ENCODE measurements at places on chromosomes 6 and 20.

GRCh38 chr6:91804981-91805380 is 1218.1 kb upstream of the MAP3K7 start:
- DNase-seq: no peak

- no peak for DNase-seq
Observed at GRCh38 chr6:166415833-166416347, 33.1 kb upstream of the MPC1 start.

DNA sequence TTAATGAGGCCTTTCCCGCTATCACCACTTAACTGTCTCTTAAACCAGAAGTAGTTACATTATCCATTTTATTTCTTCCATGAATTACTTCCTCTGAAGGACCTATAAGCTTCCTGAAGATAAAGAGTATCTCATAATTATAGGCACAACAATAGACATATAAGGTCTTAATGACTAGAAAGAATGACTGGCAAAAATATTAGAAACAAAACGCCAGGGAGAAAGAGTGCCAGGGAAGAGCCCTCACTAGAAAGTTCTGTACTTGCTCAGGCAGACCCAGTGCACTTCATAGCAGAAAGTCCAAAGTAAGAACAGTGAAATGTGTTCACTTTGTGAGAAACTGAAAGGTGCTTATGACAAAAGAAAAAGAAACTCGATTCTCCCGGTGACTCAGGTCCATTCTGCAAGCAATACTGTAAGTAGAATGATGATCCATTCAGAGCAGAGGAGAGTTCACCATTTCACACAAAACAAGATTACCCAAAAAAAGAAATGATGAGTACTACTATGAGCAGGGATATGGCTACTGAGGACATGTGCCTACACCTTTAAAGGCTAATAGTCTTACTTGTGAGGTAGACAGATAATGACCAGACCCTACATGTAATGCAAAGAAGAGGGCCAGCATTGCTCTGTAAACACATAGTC is 5.5 kb downstream of the ZNF334 start:
- DNase-seq: no peak

DNA sequence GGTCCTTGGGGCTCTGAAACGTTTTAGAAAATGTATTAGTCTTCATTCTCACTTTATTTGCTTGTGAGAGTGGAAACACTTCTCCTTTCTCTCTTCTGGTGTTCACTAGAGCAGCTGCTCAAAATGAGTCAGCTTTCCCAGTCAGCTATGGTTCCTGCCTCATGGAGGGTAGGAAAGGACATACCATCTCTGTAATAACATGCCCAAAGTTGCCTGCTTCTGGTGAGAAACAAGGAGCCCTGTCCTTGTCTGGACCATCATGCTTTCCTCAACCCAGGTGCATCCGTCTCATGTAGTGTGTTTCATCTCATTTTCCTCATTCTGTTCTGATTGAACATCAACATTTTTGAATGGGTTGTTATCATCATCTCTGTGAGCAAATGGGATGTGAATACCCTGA is 17.1 kb upstream of the TINAG start:
- no peak for DNase-seq

DNA sequence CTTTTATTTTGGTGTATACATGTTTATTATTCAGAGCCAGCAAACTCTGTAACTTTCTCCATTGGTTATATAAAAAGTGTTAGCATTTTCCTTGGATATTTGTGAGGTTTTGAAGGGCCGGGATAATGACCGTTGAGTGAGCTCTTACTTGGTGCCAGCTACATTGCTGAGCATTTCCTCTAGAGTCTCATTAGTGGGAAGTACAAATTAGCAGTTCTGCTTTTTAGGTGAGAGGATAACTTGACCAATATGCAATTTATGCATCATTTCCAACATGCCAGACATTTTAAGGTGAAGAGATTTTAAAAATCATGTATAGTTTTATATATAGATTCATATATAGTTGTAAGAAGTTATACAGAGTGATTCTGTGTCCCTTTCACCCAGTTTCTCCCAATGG is 84.3 kb downstream of the CARMIL1 start:
- DNase-seq: no peak

GRCh38 chr20:420166-420620 is 12.1 kb downstream of the RBCK1 start:
- DNase-seq: no peak

GRCh38 chr6:135147637-135148592 is 33.2 kb upstream of the MYB start:
- DNase-seq: no peak

DNA sequence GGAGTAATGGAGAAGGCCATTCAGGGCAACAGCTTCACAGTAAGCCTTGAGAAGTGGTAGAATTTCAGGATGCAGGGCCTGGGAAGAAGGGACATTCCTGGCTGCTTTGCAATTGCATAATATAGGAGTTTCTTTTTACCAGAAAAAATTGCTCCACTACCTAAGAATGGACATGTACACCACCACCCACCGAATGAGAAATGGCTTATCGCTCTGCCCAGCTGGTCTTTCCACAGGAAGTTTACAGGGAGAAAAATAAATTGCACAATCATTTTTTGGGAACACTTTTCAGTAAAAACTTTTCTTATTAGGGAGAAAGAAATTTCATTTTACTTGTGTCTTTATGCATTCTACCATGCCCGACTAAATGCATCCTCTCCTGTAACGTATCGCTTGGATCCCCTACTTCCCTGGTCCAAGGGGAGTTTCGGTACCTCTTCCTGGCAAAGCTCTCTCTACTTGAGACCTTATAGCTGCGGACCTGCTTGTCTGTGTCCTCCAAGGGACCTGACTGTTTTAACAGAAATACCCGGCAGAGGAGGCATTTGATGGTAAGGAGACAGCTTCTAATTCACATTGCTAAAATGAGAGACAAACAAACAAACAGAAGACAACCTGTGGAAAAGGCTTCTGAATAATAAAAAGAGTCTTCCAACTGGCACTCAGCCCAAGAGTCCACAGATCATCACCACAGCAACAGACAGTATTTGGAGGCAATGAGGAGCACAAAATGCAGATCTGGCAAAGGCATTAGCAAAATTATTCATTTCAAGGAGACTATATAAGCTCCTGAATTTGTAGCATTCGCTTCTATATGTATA is 54.2 kb downstream of the MAP3K5 start:
- no peak for DNase-seq

DNA sequence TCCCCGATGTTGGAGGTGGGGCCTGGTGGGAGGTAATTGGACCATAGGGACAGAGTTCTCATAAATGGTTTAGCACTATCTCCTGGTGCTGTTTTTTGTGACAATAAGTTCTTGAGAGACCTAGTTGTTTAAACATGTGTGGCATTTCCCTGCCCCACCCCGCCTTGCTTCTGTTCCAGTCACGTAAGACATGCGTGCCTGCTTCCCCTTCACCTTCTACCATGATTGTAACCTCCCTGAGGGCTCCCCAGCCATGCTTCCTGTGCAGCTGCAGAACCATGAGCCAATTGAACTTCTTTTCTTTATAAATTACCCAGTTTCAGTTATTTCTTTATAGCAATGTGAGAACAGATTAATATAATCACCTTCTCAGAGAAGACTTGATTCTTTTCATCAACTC is 2.5 kb upstream of the RNF144B start:
- no peak for DNase-seq

GRCh38 chr20:19649041-19649440 is 109.0 kb upstream of the RIN2 start:
- no peak for DNase-seq

GRCh38 chr6:138377844-138378243 is at the start of gene SMIM28:
TSS of gene SMIM28 (plus strand) at chr6:138377905. CDS start at chr6:138378073, 168 bp downstream.
- peak; percentile 53 for DNase-seq

- DNase-seq: no peak
Observed at GRCh38 chr20:19083136-19083621, 129.3 kb upstream of the SLC24A3 start.

DNA sequence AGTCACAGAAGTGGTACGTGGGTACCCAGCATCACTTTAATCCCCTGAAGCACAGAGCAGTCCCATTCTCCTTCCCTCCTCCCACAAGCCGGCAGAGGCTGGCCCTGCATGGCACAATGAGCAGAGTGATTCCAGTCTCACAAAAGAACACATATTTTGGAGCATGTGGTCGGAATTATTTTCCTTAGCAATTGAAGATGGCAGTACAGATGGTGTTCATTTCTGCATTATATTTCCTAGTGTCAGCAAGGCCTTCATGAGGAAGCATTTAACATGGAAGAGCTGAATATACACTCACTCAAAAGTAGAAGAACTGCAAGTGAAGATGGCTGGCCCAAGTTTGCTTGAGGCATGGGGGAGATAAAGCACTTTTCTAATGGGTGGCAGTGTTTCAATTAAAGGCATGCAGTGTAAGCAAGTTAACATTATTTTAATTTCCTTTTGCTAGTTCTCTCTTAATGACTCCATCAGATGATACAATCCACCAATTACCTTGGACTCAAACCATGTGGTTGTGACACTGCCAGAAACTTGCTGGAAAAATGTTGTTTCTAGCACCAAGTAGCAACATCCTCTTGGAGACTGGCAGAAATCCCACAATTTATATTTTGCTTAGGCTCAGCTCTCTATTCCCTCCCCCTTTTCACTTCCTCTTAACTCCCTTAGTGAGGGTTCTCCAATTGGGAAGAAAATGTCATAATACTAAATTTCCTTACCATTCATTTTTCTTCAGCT is 74.4 kb downstream of the ARHGAP18 start:
- no peak for DNase-seq

GRCh38 chr20:37468886-37469285 is 52.2 kb upstream of the NNAT start:
- no peak for DNase-seq

DNA sequence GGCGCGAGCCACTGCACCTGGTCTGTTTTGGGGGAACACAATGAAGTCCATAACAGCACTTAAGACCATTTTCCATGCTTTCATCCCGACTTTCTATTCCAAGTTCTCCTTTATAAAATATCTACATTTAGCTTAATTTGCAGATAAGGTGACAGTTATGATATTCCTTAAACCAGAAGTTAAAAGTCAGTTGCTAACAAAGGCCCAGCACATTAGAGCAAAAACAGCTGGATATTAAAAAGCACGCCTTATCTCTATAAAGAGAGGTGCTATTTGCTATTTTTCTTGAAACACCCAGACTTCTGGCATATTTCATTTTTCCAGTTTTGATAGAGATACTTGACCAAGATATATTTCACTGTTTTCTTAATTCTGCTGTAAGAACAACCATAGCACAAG is 15.8 kb downstream of the OR2B2 start:
- no peak for DNase-seq

- DNase-seq: no peak
Observed at GRCh38 chr6:57262488-57262887, 40.4 kb upstream of the RAB23 start.

GRCh38 chr6:134374491-134375219 is 56.7 kb upstream of the SGK1 start:
- DNase-seq: no peak

Measured in NCI-H1417 (cell line).